ENCODE measurements at places on chromosomes 3 and 15. TPM values are rescaled to one million over a fixed set of nuclear protein-coding genes. Genes with fewer than 3 reads are reported as not detected.

CCR1 gene
- total RNA-seq: 3.2 TPM

FSD2 gene
- total RNA-seq: not detected

NKTR gene
- 137 TPM for total RNA-seq

CYP8B1 gene
- total RNA-seq: not detected

SEMA3B gene
- total RNA-seq: 2.8 TPM

MAP1A gene
- 97.6 TPM for total RNA-seq

TRH gene
- total RNA-seq: 29.1 TPM

GOLGA8G gene
- not detected for total RNA-seq

STAC gene
- 13.8 TPM for total RNA-seq

CCDC191 gene
- 10.6 TPM for total RNA-seq

LYZL4 gene
- total RNA-seq: not detected

SH3GL3 gene
- total RNA-seq: 52.8 TPM

MESP1 gene
- 2.5 TPM for total RNA-seq

FBXO22 gene
- 20.3 TPM for total RNA-seq

CCDC13 gene
- total RNA-seq: 5.1 TPM

OR5K2 gene
- not detected for total RNA-seq

RPL35A gene
- total RNA-seq: 841 TPM

Data from diencephalon (tissue), 1 donor.